ENCODE measurements at places on chromosomes 13 and 19. TPM values are rescaled to one million over a fixed set of nuclear protein-coding genes. Genes with fewer than 3 reads are reported as not detected.

- no peak for DNase-seq
Measured at GRCh38 chr13:98265692-98266551, 88.9 kb upstream of the RNF113B start.

DNA sequence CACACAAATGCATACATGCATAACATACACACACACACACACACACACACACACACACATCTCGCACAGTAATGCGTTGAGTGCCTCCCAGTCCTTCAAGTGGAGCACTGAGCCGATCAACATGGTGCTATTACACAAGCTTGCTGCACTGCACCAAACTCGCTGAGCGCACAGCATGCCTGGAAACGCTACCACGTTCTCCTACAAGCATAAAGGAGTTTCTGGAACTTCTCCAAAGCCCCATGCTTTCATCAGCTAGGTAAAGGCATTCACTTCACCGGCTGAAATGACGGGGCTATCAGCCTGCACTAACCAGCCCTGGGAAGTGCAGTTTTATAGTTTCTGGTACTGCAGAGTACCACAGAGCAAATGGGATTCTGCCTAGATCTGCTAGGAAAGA, 92.7 kb downstream of the FGF14 start:
- DNase-seq: no peak

GRCh38 chr13:27496006-27496405, 45.6 kb upstream of the MTIF3 start:
- DNase-seq: no peak

DNA sequence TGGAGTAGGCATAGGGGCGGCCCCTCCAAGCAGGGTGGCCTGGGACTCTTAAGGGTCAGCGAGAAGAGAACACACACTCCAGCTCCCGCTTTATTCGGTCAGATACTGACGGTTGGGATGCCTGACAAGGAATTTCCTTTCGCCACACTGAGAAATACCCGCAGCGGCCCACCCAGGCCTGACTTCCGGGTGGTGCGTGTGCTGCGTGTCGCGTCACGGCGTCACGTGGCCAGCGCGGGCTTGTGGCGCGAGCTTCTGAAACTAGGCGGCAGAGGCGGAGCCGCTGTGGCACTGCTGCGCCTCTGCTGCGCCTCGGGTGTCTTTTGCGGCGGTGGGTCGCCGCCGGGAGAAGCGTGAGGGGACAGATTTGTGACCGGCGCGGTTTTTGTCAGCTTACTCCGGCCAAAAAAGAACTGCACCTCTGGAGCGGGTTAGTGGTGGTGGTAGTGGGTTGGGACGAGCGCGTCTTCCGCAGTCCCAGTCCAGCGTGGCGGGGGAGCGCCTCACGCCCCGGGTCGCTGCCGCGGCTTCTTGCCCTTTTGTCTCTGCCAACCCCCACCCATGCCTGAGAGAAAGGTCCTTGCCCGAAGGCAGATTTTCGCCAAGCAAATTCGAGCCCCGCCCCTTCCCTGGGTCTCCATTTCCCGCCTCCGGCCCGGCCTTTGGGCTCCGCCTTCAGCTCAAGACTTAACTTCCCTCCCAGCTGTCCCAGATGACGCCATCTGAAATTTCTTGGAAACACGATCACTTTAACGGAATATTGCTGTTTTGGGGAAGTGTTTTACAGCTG, at the start of the genes BRCA2 and ZAR1L:
Gene BRCA2, plus strand, starts transcription at position 271 of the 790 bp plus-strand sequence. CDS start 953 bp downstream, outside the sequence.
Gene ZAR1L, minus strand, starts transcription at position 126 of the 790 bp plus-strand sequence. CDS start 3,438 bp downstream, outside the sequence.
- peak; percentile 97 for DNase-seq

Gene CHMP2A
- total RNA-seq: 103 TPM

Gene KASH5
- total RNA-seq: not detected

Gene SLC5A5
- total RNA-seq: not detected

Gene KLHL1
- total RNA-seq: not detected

Gene ATP5F1D
- 137 TPM for total RNA-seq
